ENCODE measurements at places on chromosomes 6 and 20. TPM values are rescaled to one million over a fixed set of nuclear protein-coding genes. Genes with fewer than 3 reads are reported as not detected.

- peak; percentile 53 for DNase-seq
Measured at GRCh38 chr20:57621421-57622200, 1.4 kb upstream of the ZBP1 start.

- DNase-seq: no peak
Measured at GRCh38 chr6:35294308-35294945, 3.2 kb upstream of the DEF6 start.

- no peak for DNase-seq
Measured at GRCh38 chr6:122692807-122693580, 82.8 kb downstream of the PKIB start.

- no peak for DNase-seq
Measured at GRCh38 chr6:170405311-170405975, 98.9 kb downstream of the FAM120B start.

- DNase-seq: no peak
Measured at GRCh38 chr6:90502381-90502780, 84.5 kb downstream of the MAP3K7 start.

DNA sequence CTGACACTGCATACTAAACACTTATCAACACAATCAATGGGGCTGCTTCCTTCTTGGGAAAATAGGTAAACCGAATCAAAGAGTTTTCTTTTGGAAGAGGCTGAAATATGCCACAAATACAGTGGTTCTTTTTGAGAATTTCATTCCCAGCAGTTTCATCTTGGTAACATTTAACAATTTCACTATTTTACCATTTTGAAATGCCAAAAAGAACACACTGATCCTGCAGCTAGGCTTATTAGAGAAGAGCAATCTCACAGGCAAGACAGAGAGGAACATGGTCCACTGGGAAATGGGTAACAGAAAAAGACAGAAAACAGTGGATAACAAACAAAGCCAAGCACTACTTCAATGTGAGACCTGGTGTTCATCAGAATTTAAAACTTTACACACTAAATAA is 2.5 kb downstream of the CNR1 start:
- DNase-seq: no peak

DNA sequence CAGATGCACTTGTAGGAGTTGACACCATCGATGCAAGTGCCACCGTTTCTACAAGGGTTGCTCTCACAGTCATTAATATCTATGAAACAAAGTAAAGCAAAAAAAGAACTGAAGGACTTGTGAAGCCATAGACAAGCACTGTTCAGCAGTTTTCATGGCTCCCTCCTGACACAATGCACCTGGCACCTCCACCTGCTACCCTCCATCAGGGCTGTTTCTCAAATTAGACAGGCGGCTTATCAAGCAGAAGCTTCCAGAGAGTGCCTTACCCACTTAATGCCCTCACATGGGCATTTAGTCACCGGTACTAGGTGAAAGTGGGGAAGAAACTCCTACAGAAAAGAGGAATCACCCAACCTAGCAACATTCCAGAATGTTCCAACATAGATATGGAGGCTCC is 27.8 kb downstream of the JAG1 start:
- no peak for DNase-seq

GRCh38 chr6:195861-196360 is 96.4 kb upstream of the DUSP22 start:
- no peak for DNase-seq

DNA sequence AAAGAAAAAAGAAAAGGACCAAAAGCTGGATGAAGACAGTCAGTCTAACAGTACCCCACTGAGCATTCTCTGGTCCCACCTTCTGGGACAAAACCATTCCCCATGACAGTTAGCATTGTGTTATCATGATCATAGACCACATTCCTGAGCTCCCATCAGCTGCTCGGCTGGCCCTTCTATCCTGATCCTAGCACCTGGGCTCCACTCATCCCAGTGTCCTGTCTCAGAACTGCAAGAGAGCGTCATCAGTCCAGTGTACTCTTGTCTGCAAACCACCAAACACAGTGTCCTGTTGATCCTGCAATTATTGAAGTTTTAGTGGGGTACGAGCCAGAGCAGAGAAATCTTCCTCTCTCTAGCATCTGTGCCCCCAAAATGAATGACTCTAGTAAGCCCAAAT is 16.0 kb upstream of the TAAR1 start:
- no peak for DNase-seq

- DNase-seq: no peak
Measured at GRCh38 chr6:2449572-2449940, 204.2 kb upstream of the GMDS start.

GRCh38 chr20:46330831-46331371 is 22.6 kb upstream of the CDH22 start:
- no peak for DNase-seq

DNA sequence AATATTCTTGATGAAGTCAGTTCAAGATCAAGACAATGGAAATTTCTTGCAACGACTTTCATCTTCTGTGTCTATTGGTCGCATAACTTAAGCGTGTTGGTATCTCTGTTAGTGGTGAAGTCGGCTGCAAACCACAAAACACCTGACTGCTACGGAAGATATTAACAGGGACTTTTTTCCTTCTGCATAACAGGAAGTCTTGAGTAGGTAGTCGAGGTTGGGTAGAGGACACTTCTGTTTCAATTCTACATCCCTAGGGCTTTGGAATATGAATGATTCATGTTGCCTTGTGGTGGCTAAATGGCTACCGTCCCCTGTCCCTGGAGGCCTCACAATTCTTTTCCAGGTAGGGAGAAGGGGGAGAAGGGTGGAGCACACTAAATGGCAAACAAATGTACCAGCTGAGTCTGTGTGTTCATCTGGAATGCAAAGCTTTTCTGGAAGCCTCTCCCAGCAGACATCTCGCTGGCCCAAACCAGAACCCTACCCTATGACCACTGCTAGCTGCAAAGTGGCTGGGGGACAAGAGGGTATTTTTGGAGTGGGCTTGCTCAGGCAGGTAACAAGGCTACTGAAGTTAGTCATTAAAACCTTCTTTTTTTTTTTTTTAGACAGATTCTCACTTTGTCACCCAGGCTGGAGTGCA is 34.6 kb upstream of the NKX2-2 start:
- no peak for DNase-seq

DNA sequence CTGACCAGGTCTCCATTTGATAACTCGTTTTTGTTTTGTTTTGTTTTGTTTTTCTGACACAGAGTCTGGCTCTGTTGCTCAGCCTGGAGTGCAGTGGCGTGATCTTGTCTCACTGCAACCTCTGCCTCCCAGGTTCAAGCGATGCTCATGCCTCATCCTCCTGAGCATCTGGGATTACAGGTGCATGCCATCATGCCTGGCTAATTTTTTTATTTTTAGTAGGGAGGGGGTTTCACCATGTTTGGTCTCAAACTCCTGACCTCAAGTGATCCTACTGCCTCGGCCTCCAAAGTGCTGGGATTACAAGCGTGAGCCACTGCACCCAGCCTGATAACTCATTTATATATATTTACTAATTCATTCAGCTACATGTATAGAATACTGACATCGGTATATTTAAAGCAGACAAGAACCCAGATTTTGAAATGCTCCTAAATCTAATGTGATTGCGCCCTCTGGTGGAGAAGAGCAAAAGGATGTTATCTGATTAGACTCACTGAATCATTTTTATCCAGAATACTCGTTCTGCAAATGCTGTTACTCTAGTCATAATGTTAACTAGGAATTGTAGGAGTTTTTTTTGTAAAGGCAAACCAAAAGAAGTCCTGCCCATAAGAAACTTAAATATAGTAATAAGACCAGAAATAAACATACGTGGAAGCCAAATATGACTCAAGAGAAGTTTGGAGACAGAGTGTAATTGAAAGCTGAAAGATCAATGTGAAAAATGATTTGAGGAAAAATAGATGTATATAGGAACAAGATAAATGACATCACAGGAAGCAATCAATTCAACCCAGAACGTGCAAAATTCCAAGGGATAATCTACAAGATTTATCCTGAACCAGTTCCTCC is 5.3 kb upstream of the COL12A1 start:
- DNase-seq: no peak

THEMIS gene
- total RNA-seq: 1.3 TPM

MLN gene
- total RNA-seq: not detected

ACOT8 gene
- total RNA-seq: 19.7 TPM

IL17A gene
- not detected for total RNA-seq

PRRT1 gene
- 6.1 TPM for total RNA-seq

PNPLA1 gene
- 0.22 TPM for total RNA-seq

CST4 gene
- total RNA-seq: not detected

SALL4 gene
- 2.6 TPM for total RNA-seq

COX4I2 gene
- total RNA-seq: 8.3 TPM

Measured in sciatic nerve (tissue), 2 donors.